AG04450 (cell line): ENCODE measurements at places on chromosomes 2 and 18. TPM values are rescaled to one million over a fixed set of nuclear protein-coding genes. Genes with fewer than 3 reads are reported as not detected.

Gene EFHD1
- 0.05 TPM in 1 of 2 replicates, not detected in the other for polyA plus RNA-seq

Gene HAAO
- polyA plus RNA-seq = 3.1 and 4.2 TPM in 2 replicates

Gene NR4A2
- polyA plus RNA-seq = 0.93 and 1.0 TPM in 2 replicates

Gene CCDC102B
- 4.0 and 4.6 TPM in 2 replicates for polyA plus RNA-seq

Gene PCARE
- not detected in 2 replicates for polyA plus RNA-seq

Gene ABCG8
- polyA plus RNA-seq = not detected in 2 replicates

Gene CTLA4
- polyA plus RNA-seq = not detected in 2 replicates

Gene CYP27C1
- not detected in 2 replicates for polyA plus RNA-seq
